ENCODE measurements at places on chromosomes 6 and 20.
A peak's percentile ranks its signal among the peaks of the same experiment; 100 is the strongest.

DNA sequence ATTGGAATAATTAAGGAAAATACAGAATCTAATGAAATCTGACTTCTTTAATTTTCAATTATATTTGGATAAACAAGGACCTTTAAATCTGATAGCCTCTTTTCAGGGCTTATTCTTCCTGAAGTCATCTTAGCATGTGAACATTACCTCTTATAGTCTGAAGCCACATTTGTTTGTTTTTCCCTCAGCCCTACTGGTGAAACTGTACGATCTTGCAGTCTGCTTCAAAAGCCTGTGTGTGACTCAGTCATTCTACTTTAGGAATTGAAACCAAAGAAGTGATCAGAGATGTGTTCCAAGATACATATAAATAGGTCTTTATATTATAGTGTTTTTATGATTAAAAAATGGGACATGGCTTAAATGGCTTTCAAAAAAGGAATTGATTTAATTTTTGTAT lies 67.5 kb downstream of the MACROD2 start:
- DNase-seq = no peak

GRCh38 chr6:120005292-120005976 lies 655.9 kb upstream of the MAN1A1 start:
- DNase-seq = peak; percentile 6

DNA sequence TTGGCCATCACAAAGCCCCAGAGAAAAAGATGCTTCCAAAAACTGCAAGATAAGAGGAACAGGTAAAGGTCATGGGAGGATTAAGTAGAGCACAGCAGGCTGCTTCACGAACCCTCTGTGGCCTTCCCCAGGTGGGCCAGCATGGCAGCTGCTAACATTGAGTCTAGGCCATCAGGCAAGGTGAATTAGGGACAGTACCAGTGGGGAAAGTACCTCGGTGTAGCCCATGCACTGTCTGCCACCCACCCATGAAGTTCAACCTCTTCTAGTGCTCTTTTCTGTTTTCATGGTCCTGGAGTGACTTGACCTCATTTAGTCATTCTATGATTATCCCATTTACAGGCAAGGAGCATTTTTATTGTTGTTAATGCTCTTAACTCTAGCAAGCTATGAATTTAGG lies 108.6 kb upstream of the DUSP22 start:
- no peak for DNase-seq

GRCh38 chr20:57809149-57809548 lies 99.3 kb upstream of the PMEPA1 start:
- DNase-seq = no peak

- no peak for DNase-seq
Measured at GRCh38 chr20:44648068-44648467, 3.4 kb downstream of the ADA start.

- DNase-seq = no peak
Measured at GRCh38 chr6:109039795-109040194, 54.9 kb downstream of the SESN1 start.

DNA sequence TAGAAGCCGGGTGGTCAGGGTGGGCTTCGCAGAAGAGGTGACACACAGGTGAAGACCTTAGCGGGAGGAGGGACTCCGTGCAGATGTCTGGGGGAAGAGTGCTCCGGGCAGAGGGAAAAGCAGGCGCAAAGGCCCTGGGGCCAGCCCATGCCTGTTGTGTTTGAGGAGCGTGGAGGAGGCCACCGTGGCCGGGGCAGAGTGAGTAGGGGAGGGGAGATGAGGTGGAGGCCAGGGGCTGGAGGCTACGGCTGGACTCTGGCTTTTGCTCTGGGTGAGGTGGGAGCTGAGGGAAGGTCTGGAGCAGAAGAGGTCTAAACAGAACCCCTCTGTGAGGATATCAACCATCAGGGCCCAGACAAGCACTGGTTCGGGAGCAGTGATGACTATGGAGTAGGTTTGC lies 244.0 kb downstream of the PREX1 start:
- no peak for DNase-seq

DNA sequence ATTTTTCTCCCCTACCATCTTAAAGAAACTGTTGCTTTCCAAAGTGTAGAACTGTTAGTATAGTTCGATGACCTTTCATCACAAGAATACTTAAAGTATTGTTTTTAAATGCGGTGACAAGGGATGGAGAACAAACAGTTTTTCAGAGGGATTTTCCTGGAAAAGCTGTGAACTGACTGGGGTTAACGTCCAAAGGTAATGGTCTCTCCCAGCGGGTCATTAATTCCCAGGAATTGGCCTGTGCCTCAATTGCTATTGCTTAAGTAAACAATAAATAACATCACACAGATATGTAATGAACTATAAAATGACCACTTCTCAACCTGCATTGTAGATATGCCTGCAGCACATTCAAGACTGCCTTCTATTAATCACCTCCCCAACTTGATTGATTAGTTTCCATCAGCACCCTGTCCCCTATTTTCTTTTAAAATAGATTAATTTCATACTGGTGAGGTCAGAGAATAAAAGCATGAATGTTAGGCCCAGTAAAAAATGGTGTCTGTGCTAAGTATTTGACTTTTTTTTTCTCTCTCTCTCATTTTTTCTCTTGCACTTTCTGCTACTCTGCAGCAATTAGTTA lies 268.2 kb downstream of the SAMD5 start:
- no peak for DNase-seq

- no peak for DNase-seq
Measured at GRCh38 chr20:64261138-64261537, 5.6 kb downstream of the PCMTD2 start.

GRCh38 chr6:100116411-100117194 lies 122.6 kb upstream of the MCHR2 start:
- DNase-seq = peak; percentile 34

DNA sequence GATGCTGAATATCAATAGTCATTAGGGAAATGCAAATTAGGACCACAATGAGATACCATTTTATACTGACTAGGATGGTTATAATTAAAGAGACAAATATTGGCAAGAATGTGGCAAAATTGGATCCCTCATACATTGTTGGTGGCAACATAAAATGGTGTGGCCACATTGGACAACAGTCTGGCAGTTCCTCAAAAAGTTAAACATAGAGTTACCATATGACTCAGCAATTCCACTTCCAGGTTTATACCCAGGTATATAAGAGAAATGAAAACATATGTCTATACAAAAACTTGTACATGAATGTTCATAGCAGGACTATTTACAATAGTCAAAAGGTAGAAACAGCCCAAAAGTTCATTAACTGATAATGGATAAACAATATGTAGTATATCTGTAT lies 2.0 kb upstream of the CRIP3 start:
- DNase-seq = no peak

- DNase-seq = no peak
Measured at GRCh38 chr6:35425284-35425683, 26.9 kb upstream of the FANCE start.

DNA sequence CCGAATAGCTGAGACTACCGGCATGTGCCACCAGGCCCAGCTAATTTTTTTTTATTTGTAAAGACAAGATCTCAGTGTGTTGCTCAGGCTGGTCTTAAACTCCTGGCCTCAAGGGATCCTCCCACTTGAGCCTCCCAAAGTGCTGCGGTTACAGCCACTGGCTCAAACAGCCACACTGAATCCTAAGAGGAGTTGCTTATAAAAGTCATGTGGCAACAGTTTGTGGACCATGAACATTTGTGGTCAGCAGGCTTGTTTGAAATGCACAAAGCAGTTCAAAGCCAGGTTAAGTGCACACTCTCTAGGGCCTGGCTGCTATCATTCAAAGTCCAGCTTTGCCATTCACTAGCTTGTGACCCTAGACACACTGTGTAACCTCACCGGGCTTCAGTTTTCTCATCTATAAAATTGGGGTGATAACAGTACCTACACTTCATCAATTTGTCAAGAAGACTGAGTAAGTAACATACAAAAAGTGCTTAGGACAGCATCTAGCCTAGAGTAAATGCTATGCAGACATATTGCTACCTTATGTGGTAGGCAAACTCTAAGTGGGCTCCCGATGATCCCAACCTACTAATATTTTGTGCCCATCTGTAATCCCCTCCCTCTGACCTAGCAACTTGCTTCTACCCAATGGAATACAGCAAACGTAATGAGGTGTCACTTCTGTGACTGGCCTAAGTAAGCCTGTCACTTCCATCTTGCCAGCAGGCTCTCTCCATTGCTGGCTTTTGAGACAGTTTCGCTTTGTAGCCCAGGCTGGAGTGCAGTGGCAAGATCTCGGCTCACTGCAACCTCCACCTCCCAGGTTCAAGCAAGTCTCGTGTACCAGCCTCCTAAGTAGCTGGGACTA lies 122.9 kb downstream of the ZMYND8 start:
- no peak for DNase-seq

DNA sequence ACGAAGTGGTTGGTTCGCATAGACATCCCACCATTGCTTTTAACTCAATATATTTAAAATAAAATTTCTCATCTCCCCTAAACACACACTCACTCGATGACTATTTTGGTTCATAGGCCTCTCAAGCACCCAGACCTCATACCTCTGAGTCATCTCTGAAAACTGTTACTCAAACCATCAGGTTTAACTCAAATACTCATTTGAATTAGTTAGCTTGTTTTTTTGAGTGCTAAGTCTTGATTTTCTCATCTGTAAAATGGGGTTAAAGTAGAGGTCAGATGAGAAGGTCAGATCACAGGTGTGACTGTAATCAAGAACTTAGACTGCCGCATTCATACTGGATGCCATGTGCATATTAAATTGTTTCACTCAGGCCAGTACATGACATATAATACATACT lies 243.9 kb upstream of the TENT5A start:
- DNase-seq = no peak

DNA sequence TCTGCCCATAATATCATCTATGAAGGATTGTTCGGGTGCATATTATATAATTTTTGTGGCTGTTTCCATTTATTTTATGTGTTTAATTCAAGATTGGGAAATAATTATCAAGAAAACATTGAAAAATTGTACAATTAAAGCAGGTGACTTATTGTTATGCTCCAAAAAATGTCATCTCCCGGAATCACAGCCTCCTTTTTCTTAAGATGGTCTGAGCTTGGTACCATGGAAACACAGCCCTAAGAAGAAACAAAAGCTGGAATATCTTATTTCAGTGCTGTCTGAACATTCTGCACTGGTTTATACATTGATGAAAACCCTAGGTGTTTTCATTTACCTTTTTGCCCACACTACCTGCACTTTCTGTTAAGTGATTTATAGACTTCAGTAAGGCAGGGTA lies 367.2 kb downstream of the ARHGAP18 start:
- no peak for DNase-seq

- no peak for DNase-seq
Measured at GRCh38 chr20:46037036-46037435, 8.0 kb downstream of the SLC12A5 start.

DNA sequence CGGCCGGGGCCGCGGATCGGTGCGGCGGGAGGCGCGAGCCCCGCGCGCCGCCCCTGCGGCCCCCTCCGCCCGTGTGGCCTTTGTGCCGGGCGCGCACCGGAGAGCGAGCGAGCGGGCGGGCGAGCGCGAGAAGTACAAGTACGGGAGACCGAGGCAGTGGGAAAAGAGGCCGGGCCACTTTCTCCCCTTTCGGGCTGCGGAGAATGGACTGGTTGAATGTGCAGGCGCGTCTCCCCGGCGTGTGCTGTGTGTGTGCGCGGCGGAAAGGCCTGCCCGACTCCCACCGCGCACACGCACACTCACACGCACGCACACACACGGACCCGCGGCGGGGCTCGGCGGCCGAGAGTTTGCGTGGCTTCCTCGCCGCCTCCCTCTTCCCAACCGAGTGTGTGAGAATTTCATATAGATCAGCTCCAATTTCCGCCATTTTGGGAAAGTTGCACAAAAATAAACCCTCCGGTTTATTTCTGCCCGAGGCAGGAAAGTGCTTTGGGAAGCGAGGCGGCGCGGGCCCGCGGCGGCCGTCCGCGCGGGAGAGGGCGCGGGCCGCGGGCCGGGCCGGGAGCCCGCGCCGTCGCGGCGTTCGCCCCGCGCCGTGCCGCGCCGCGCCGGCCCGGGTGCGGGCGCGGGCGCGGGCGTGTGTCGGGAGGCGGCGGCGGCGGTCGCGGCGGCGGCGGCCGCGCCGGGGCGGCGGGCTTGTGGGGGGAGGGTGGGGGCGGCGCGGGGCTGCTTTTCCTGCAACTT lies 1.1 kb downstream of the L3MBTL3 start:
- DNase-seq = no peak

DNA sequence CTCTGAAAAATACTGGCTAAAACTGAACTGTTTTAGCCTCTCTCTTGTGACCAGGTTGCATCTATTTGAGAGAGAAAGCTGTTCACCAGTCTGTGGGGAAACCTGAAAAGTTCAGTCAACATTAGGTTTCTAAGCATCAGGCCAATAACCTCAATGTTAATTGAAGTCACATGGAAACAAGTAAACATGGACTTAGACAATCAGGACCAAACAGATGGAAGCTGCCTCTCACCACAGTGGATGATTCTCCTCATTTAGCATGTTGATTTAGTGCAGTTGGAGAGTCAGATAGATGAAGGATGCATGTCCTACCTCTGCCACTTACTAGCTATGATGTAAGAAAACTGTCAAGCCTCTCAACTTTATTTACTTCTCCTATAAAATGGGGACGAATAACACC lies 18.2 kb downstream of the SCGN start:
- no peak for DNase-seq

DNA sequence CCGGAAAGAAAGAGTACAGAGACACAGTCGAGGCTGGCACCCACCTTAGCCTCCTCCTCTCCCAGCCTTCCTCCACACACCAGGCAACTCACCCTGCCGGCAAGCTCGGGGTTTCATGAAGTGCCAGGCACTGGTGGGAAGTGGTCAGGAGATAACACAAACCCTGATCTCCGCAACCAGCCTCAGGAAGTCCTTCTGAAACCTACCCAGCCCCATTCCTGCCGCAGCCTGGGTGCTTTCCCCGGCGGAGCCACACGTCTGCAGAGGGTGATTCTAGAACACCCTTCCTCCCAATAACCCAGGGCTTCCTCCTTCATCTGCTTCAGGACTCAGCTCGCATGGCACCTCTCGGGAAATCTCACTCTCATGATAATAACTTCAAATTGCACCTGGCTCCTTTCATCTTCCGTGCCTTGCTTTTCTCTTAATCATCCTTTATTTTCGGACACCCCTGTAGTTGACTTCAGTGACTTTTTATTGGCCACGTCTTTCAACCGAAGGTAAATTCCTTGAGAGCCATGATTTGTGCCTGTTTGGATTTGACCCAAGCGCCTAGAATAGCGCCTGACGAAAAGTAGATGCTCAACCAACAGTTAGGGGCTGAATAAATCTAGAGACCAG lies 8.7 kb upstream of the HLA-E start:
- no peak for DNase-seq
